ENCODE measurements at places on chromosomes 5 and 9. TPM values are rescaled to one million over a fixed set of nuclear protein-coding genes. Genes with fewer than 3 reads are reported as not detected.

The TMEM174 gene
- total RNA-seq = not detected

The CDX1 gene
- total RNA-seq = 54.6 TPM

The TAF11L5 gene
- not detected for total RNA-seq

The NUTM2G gene
- total RNA-seq = 0.32 TPM

The IL5 gene
- not detected for total RNA-seq

The DMRT3 gene
- not detected for total RNA-seq

The PPP3R2 gene
- total RNA-seq = not detected

The MCCC2 gene
- total RNA-seq = 26.8 TPM

The KCNMB1 gene
- 0.07 TPM for total RNA-seq

The OR1J2 gene
- total RNA-seq = not detected

The XRCC4 gene
- total RNA-seq = 21.2 TPM

The KCNIP1 gene
- total RNA-seq = 1.5 TPM

The RAI14 gene
- total RNA-seq = 49.6 TPM

The HEMGN gene
- not detected for total RNA-seq

The PRR7 gene
- 4.8 TPM for total RNA-seq

Data from hepatocyte (in vitro differentiated cells).